Caco-2 (cell line): ENCODE measurements at places on chromosomes 12 and 14. TPM values are rescaled to one million over a fixed set of nuclear protein-coding genes. Genes with fewer than 3 reads are reported as not detected.

The PRPH gene
- 3.2 and 4.9 TPM in 2 replicates for total RNA-seq

The DBX2 gene
- not detected in 2 replicates for total RNA-seq

The NCKAP5L gene
- 17.8 and 19.5 TPM in 2 replicates for total RNA-seq

- no peak for DNase-seq
Measured at GRCh38 chr14:26276757-26277156, 321.1 kb downstream of the NOVA1 start.

- no peak for DNase-seq
Measured at GRCh38 chr14:54662491-54663133, 95.7 kb downstream of the SAMD4A start.

GRCh38 chr12:1741154-1741949, 50.5 kb downstream of the ADIPOR2 start:
- no peak for DNase-seq

DNA sequence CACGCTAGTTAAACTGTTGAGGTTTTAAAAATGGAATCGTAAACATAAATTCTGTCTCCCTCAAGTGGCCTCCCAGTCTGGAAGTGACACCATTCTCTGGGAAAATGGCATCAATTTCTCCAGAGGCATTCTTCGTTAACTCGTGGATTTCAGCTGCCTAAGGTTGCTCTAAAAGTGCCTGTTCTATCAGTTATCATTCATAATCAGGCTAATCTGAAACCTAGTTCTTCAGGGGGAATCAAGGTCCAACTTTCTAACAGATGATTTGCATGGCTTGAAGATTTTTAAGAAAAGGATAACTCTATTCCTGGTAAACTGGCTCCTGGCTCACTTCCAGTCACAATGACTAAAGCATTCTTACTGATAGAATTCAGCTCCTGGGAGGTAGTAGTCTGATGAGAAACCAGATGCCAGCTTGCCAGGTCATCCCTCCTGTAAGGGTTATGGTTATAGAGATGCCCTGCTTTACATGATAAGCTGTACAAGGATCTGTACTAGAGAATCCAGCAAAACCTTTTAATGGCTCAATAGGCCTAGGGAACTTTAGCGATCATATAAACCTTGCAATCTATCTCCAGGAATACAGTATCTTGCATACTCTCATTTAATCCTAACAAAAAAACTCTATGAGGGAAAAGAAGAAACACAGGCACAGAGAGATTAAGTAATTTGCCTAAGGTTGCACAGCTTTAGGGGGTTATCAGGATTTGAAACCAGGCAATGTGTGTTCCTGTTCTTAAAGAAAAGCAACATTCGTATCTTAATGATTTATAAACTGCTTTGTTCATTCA, 1.5 kb downstream of the L3HYPDH start:
- DNase-seq, result no peak
